CD4-positive, alpha-beta T cell (primary cell): ENCODE measurements at places on chromosomes 6 and 20. TPM values are rescaled to one million over a fixed set of nuclear protein-coding genes. Genes with fewer than 3 reads are reported as not detected.

TFAP2D gene
- not detected for total RNA-seq

KCNK16 gene
- total RNA-seq, result not detected

- H3K36me3 ChIP-seq, result peaks cover 85% of the 10 kb centered on the region
- H3K4me3 ChIP-seq, result no peak overlapping the region
- H3K27ac ChIP-seq, result no peak overlapping the region
Measured at GRCh38 chr6:89782222-89782621, 37.4 kb downstream of the MDN1 start.

- no peaks in the 10 kb centered on the region for H3K36me3 ChIP-seq
- H3K4me3 ChIP-seq, result no peak overlapping the region
- H3K27ac ChIP-seq, result no peak overlapping the region
- DNase-seq, result no peak
- no peaks in the 10 kb centered on the region for H3K4me1 ChIP-seq
- no peaks in the 10 kb centered on the region for H3K27me3 ChIP-seq
Measured at GRCh38 chr6:94323853-94324252, 904.5 kb upstream of the EPHA7 start.

TCP11 gene
- not detected for total RNA-seq

TREML1 gene
- not detected for total RNA-seq

RRP36 gene
- 17.7 TPM for total RNA-seq

GRCh38 chr6:168871642-168872315 is 381.9 kb downstream of the THBS2 start:
- no peaks in the 10 kb centered on the region for H3K27me3 ChIP-seq
- no peaks in the 10 kb centered on the region for H3K4me1 ChIP-seq
- H3K4me3 ChIP-seq, result no peak overlapping the region
- H3K27ac ChIP-seq, result no peak overlapping the region
- no peaks in the 10 kb centered on the region for H3K36me3 ChIP-seq

- no peaks in the 10 kb centered on the region for H3K4me1 ChIP-seq
- no peaks in the 10 kb centered on the region for H3K36me3 ChIP-seq
- H3K27me3 ChIP-seq, result no peaks in the 10 kb centered on the region
- DNase-seq, result no peak
- H3K27ac ChIP-seq, result no peak overlapping the region
Measured at GRCh38 chr6:80249897-80250296, 143.4 kb downstream of the BCKDHB start.

DNA sequence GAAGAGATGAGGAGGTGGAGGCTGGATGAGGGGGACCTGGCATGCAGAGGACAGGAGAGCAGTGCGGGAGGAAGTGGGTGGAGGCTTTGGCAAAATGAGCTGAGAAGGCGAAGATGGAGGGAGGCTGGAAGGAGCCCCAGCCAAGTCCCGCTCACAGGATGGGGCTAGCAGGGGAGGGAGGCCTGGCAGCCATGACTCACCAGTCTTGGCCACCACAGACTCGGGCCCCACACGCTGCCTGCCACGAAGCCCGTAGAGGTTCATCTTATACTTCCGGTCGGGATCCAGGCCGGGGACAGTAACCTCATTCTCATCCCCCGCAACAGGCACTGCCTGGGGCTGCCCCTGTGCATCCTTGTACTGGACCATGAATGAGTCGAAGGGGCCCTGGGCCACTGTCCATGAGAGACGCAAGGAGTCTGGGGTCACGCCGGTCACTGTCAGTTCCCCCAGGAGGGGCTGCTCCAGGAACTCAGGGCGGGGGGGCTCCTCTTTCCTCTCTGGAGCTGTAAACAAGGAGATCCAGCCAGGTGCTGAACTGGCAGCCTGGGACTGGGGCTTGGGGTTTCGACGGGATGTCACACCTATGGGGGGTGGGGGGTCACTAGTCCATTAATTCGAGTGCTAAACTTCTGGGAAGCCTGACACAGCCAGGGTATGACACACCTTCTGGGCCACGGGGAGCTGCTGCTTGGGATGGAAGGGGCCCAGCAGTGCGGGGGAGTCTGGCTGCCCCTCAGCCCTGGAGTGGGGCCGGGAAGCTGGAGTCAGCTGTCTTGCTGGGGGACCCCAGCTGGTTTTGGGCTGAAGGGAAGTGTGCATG is 27.8 kb downstream of the TNXB start:
- H3K4me1 ChIP-seq, result no peaks in the 10 kb centered on the region
- H3K36me3 ChIP-seq, result no peaks in the 10 kb centered on the region
- no peak for DNase-seq
- no peak overlapping the region for H3K27ac ChIP-seq

CGA gene
- not detected for total RNA-seq

GRCh38 chr6:105014954-105015353 is 58.0 kb downstream of the LIN28B start:
- no peaks in the 10 kb centered on the region for H3K4me1 ChIP-seq
- H3K36me3 ChIP-seq, result no peaks in the 10 kb centered on the region
- no peak overlapping the region for H3K27ac ChIP-seq
- no peaks in the 10 kb centered on the region for H3K27me3 ChIP-seq

- no peak for DNase-seq
- H3K27me3 ChIP-seq, result no peaks in the 10 kb centered on the region
- peaks cover 8% of the 10 kb centered on the region for H3K36me3 ChIP-seq
- H3K4me3 ChIP-seq, result peak overlapping the region; percentile 87
Measured at GRCh38 chr20:24993337-24994185, 1.0 kb upstream of the APMAP start.

- DNase-seq, result no peak
- H3K27me3 ChIP-seq, result no peaks in the 10 kb centered on the region
- H3K4me1 ChIP-seq, result peaks cover 66% of the 10 kb centered on the region
- H3K4me3 ChIP-seq, result peak overlapping the region; percentile 4
- peaks cover 30% of the 10 kb centered on the region for H3K36me3 ChIP-seq
Measured at GRCh38 chr20:47351643-47352331, 4.7 kb downstream of the ZMYND8 start.

C6orf58 gene
- total RNA-seq, result not detected

TMEM14B gene
- total RNA-seq, result 41.8 TPM

GRCh38 chr6:142334294-142334693 is 32.5 kb downstream of the ADGRG6 start:
- H3K27me3 ChIP-seq, result no peaks in the 10 kb centered on the region
- H3K4me1 ChIP-seq, result no peaks in the 10 kb centered on the region
- no peak for DNase-seq
- no peak overlapping the region for H3K4me3 ChIP-seq
- no peak overlapping the region for H3K27ac ChIP-seq

DNA sequence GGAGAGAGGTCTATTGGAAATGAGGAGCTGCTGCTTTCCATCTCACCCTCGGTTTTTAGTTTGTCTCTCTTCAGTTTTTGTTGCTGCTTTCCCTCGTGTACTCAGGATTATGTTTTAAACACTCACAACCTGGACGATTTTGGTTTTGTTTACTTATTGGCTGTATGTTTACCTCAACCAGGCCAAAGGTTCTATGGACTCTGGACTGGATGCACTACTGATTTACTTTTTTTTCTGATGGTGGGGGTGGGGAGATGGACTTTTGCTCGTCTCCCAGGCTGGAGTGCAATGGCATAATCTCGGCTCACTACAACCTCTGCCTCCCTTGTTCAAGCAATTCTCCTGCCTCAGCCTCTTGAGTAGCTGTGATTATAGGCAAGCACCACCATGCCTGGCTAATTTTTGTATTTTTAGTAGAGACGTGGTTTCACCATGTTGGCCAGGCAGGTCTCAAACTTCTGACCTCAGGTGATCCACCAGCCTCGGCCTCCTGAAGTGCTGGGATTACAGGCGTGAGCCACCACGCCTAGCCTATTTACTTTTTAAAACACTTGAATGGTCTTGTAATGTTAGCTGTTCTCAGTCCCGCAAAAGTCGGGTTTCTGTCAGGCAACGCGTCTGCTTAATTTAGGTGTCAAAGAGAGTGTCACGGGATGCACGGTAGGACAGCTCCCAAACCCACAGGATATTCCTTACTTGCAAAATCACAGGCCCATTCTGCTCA is 148.2 kb upstream of the RIPOR2 start:
- peaks cover 16% of the 10 kb centered on the region for H3K36me3 ChIP-seq
- no peaks in the 10 kb centered on the region for H3K27me3 ChIP-seq
- no peak overlapping the region for H3K4me3 ChIP-seq
- peaks cover 18% of the 10 kb centered on the region for H3K4me1 ChIP-seq
- no peak overlapping the region for H3K27ac ChIP-seq
- DNase-seq, result no peak
